NCI-H226 (cell line): ENCODE measurements at places on chromosomes 12 and 14.

DNA sequence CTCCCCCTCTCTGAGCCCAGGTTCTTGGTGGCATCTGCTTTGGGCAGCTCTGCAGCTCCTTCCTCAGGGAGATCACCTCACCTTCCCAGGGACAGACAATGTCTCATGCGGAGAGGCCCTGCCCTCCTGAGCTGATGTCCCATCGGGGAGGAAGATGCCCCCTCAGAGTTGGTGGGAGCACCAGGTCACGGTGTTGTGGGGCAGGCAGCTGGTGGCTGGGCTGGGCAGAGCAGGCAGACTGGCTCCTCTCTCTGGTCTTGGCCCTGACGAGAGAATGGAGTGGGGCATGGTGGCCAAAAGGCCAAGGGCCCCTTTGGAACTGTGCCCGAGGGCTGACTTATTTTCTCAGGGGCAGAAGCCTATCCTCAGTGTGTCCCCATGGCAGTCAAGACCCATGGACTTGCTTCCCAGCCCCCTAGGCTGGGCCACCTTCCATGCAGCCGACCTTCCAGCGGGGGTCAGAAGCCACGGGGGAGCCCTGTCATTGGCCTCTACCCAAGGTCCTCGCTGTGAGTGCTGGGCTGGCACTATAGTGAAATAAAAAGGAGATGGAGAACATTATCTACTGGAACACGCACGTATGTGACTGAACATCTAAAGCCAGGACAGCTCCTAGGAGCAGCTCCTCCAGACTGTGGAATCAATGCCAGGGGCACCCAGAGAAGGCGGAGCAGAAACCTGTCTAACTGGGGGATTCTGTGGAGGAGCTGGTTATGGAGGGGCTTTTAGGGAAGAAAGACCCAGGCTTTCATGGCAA, 21.9 kb downstream of the PPP2R5C start:
- DNase-seq: no peak

DNA sequence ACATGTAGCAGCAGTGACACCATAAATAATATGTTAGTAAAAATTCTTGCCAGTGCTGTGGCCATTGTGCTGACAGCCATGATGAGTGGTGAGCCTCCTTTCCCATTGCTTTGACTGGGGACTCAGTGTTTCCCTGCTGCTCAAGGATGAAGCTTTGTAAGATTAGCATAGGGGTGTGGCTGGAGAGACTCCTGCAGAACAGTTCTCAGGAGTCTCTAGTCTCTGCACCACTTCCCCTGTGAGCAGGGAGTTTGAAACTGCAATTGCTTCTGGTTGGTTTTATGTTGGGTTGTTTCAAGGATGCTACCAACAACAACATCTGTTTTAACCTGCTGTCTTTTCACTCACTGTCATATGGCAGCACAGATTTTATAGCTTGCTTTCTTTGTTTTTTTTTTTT, 41.4 kb downstream of the ZC3H14 start:
- DNase-seq: no peak

GRCh38 chr14:56004786-56005185, 113.4 kb upstream of the PELI2 start:
- DNase-seq: no peak

GRCh38 chr12:22039361-22039760, 6.7 kb upstream of the CMAS start:
- no peak for DNase-seq
